ENCODE measurements at places on chromosomes 11 and 22. TPM values are rescaled to one million over a fixed set of nuclear protein-coding genes. Genes with fewer than 3 reads are reported as not detected.

Gene GAL3ST3
- total RNA-seq, result not detected

Gene KRTAP5-2
- not detected for total RNA-seq

Gene KLHL35
- not detected for total RNA-seq

Gene IGSF22
- total RNA-seq, result not detected

Gene ATM
- total RNA-seq, result 71.6 TPM

Gene TMEM126A
- total RNA-seq, result 68.7 TPM

- H3K4me1 ChIP-seq, result no peaks in the 10 kb centered on the region
- peaks cover 8% of the 10 kb centered on the region for H3K27me3 ChIP-seq
- no peak for DNase-seq
Measured at GRCh38 chr11:36577373-36577772, 9.6 kb downstream of the RAG1 start.

DNA sequence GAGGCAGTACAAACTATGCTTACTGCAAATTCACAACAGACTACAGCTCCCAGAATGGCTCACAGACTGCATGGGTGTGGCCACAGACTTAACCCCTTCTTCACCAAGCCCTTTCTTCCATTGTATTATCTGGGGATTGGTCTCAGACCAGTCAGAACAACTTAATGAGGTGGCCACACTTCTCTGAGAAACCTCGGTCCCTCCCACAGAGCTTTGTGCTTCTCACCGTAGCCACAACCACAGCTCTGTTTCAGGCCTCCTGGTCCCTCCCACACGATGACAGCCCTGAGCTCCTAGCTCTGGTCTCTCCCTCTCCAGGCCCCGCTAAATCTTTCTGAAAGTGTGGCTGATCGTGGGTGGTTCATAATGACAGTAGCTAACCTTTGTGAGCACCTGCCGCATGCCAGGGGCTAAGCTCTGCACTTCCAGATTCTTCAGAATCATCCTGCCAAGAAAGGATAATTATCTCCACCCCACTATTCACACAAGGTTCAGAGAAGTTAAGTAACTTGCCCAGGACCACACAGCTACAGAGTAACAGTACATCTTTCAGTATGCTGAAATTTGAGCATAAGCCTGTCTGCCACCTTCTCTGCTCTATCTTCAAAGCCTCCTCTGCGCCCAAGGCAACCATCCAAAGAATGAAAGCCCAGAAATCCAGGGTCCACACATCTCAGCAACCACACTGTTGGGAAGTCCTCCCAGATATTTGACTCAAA is 5.4 kb downstream of the PDE2A start:
- no peak overlapping the region for H3K27ac ChIP-seq
- no peaks in the 10 kb centered on the region for H3K4me1 ChIP-seq
- H3K36me3 ChIP-seq, result no peaks in the 10 kb centered on the region
- DNase-seq, result no peak

DNA sequence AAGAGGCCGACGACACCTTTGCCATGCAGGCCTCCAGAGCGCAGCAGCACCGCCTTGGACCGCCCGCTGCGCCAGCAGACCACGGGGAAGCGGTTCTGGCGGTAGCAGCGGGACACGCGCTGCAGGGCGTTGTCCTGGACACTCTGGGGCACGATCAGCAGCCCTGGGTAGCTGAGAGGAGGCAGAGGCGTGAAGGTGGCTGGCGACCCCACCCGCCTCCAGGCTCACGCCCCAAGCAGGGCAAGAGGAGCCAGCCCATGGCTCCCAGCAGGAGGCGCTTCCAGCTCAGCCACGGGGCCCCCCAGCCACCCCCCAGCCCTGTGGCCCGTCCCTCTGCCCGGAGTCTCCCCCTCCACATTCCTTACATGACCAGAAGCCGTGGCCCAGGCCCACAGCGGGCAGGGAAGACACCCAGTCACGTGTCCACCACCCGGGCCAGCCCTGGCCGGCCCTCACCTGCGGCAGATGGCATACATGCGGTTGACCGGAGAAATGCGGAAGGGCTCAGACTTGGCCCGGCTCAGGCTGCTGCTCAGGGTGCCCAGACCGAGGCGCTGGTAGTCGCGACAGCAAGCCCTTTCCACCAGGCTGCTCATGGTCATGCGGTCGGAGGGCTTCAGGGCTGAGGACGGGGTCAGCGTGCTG is 15.2 kb downstream of the SBF1 start:
- no peaks in the 10 kb centered on the region for H3K27me3 ChIP-seq
- H3K27ac ChIP-seq, result no peak overlapping the region
- peaks cover 30% of the 10 kb centered on the region for H3K36me3 ChIP-seq
- no peak overlapping the region for H3K4me3 ChIP-seq
- no peaks in the 10 kb centered on the region for H3K4me1 ChIP-seq

DNA sequence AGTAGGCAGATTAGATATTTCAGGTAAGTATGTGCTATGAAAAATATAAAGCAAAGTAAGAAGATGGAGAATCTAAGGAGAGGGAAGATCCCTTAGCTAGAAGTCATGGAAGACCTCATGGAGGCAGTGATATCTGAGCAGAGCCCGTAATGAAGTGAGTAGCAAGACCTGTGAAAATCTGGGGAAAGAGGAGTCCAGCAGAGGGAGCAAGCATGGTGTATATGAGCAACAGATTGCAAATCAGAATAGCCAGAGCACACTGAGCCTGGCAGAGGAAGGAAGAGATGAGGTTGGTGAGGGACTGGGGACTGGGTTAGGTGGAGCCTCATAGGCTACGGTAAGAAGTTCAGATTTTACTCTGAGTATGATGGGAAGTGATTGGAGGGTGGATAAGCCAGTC is 9.4 kb downstream of the LHFPL7 start:
- peak; percentile 24 for DNase-seq
- no peak overlapping the region for H3K4me3 ChIP-seq
- peaks cover 5% of the 10 kb centered on the region for H3K27me3 ChIP-seq
- H3K27ac ChIP-seq, result no peak overlapping the region

DNA sequence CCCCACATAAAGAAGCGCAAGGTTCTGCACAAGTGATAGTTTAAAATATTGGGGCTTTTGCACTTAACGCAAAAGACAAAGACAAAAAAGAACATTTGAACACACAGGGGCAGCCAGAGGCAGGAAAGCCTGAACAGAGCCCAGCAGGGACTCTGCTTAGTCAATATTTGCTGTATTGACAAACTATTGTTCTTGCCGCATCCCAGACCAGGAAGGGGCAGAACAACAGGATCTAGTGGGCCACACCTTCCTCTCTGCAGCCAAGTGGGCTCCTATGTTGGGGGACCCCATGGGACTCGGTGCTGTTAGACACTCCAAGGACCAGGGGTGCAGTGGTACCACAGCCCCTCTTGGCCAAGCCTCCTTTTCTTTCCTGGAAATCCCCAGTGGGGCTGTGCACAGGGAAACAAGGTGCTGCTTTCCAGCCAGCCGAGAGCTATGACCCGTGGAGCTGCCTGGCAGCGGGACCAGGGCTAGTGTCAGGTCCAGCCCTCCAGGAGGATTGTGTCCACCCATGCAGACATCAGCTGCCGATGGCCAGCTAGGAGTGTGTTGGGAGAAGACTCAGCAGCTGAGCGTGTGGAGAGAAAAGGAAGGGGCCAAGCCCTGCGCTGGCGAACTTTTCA is 43.3 kb upstream of the ANO1 start:
- peaks cover 5% of the 10 kb centered on the region for H3K27me3 ChIP-seq
- no peaks in the 10 kb centered on the region for H3K4me1 ChIP-seq
- no peak for DNase-seq
- no peaks in the 10 kb centered on the region for H3K36me3 ChIP-seq
- no peak overlapping the region for H3K4me3 ChIP-seq

- no peaks in the 10 kb centered on the region for H3K4me1 ChIP-seq
- H3K4me3 ChIP-seq, result no peak overlapping the region
- H3K27me3 ChIP-seq, result no peaks in the 10 kb centered on the region
Measured at GRCh38 chr11:30009060-30009459, 7.8 kb downstream of the KCNA4 start.

- no peak overlapping the region for H3K4me3 ChIP-seq
- no peak overlapping the region for H3K27ac ChIP-seq
- peaks cover 6% of the 10 kb centered on the region for H3K4me1 ChIP-seq
- H3K27me3 ChIP-seq, result no peaks in the 10 kb centered on the region
- DNase-seq, result no peak
- H3K36me3 ChIP-seq, result no peaks in the 10 kb centered on the region
Measured at GRCh38 chr11:105152560-105152959, 13.0 kb upstream of the CARD18 start.

DNA sequence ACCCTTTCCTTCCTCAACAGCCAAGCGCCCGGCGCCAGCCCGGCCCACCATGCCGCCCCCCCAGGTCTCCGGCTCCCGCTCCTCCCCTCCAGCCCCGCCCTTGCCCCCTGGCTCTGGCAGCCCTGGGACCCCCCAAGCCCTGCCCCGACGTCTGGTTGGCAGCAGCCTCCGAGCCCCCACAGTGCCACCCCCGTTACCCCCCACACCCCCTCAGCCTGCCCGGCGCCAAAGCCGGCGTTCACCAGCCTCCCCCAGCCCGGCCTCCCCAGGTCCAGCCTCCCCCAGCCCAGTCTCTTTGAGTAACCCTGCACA is 3.3 kb upstream of the PDXP start:
- no peak for DNase-seq
- no peaks in the 10 kb centered on the region for H3K27me3 ChIP-seq
- H3K27ac ChIP-seq, result no peak overlapping the region
- peaks cover 17% of the 10 kb centered on the region for H3K36me3 ChIP-seq
- peaks cover 21% of the 10 kb centered on the region for H3K4me1 ChIP-seq

GRCh38 chr11:68047437-68048290 is 8.8 kb downstream of the TCIRG1 start:
- H3K27ac ChIP-seq, result no peak overlapping the region
- peaks cover 11% of the 10 kb centered on the region for H3K36me3 ChIP-seq
- DNase-seq, result no peak
- no peaks in the 10 kb centered on the region for H3K4me1 ChIP-seq
- no peak overlapping the region for H3K4me3 ChIP-seq

GRCh38 chr22:35839841-35840301 is 122.2 kb downstream of the APOL5 start:
- no peaks in the 10 kb centered on the region for H3K36me3 ChIP-seq
- DNase-seq, result no peak
- no peak overlapping the region for H3K4me3 ChIP-seq
- peaks cover 24% of the 10 kb centered on the region for H3K4me1 ChIP-seq
- H3K27ac ChIP-seq, result no peak overlapping the region

GRCh38 chr11:45930031-45930794 is 7.8 kb downstream of the LARGE2 start:
- no peak overlapping the region for H3K27ac ChIP-seq
- peaks cover 19% of the 10 kb centered on the region for H3K36me3 ChIP-seq
- no peaks in the 10 kb centered on the region for H3K27me3 ChIP-seq

GRCh38 chr11:65777821-65778361 is 2.9 kb downstream of the AP5B1 start:
- peaks cover 33% of the 10 kb centered on the region for H3K4me1 ChIP-seq
- H3K27me3 ChIP-seq, result peaks cover 1% of the 10 kb centered on the region
- H3K36me3 ChIP-seq, result no peaks in the 10 kb centered on the region
- no peak overlapping the region for H3K4me3 ChIP-seq
- no peak for DNase-seq
